ENCODE measurements at places on chromosomes 7 and 10.
A peak's percentile ranks its signal among the peaks of the same experiment; 100 is the strongest.

DNA sequence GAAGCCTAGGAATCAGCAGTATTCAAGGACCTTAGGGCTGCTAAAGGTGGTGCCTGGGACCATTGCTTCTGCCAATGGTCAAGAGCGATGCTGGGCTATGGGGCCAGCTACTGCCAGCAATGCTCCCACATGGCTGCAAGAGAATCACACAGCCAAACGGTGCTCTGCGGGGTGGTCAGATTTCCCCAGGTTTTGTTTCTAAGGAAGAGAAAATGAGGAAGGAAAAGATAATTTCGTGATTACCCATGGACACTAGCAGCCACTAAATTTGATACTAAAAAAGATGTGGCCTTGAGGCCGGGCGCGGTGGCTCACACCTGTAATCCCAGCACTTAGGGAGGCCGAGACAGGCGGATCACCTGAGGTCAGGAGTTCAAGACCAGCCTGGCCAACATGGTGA, 83.0 kb downstream of the LYZL2 start:
- H3K4me3 ChIP-seq = no peak overlapping the region
- H3K4me1 ChIP-seq = peaks cover 5% of the 10 kb centered on the region
- DNase-seq = no peak

DNA sequence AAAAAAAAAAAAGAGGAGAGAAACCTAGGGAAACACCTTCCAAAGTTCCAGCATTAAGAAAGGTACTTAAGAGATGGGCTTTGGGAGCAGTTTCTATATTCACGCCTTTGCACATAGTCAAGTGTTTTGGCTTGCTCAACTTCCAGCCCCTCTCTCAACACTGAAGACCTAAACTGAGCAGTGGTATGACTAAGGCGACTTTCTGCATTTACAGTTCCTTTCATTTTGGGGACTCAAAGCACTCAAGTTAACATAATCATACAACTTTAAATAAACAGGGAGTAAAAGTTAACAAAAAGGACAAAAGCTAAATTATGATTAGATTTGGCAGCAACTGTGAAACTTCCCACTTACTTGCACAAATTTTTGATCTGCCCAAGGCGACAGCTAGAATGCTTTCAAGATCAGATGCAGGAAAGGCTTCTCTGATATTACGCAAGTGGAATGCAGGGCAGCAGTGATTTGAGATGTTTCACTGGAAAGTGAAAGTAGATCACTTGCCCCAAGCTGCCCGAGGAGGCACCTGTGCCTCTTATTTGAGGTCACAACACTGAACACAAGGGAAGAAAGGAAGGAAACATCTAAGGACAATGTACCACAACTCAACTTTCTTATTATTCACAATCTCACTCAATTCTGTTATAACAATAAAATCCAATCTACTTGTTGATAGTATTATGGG, 199.5 kb downstream of the SKAP2 start:
- H3K27ac ChIP-seq = peak overlapping the region; percentile 45
- peaks cover 19% of the 10 kb centered on the region for H3K27me3 ChIP-seq
- no peaks in the 10 kb centered on the region for H3K36me3 ChIP-seq
- peak; percentile 61 for DNase-seq
- H3K4me3 ChIP-seq = no peak overlapping the region

GRCh38 chr10:35684586-35684985, 42.5 kb upstream of the FZD8 start:
- H3K36me3 ChIP-seq = no peaks in the 10 kb centered on the region
- H3K4me1 ChIP-seq = no peaks in the 10 kb centered on the region

DNA sequence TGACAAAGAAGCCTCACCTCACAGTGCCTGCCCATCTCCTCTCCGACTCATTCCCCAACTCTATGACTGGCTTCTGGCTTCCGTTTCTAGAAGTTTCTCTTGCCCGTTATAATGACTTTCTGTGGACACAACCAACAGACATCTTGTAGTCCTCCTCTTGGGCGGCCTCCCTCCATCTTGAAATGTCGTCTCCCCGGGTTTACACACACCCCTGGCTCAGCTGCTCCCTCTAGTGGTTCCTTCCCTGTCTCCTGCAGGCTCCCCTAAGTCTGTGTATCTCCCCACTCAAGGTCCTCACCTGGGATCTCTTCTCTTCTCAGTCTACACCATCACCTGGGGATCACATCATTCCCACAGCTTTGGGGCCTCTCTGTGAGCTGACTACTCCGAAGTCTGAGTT, 123.4 kb upstream of the NEBL start:
- H3K4me1 ChIP-seq = no peaks in the 10 kb centered on the region
- H3K27ac ChIP-seq = no peak overlapping the region
- H3K36me3 ChIP-seq = no peaks in the 10 kb centered on the region

- H3K27me3 ChIP-seq = peaks cover 3% of the 10 kb centered on the region
- no peaks in the 10 kb centered on the region for H3K36me3 ChIP-seq
- DNase-seq = peak; percentile 83
- peak within 1 kb of the TSS; percentile 73 for H3K4me3 ChIP-seq
Observed at GRCh38 chr10:133357285-133358161, at the start of gene FUOM. FUOM (minus strand) TSS chr10:133358019; CDS start chr10:133358007, 12 bp downstream.

- DNase-seq = no peak
- H3K36me3 ChIP-seq = peaks cover 49% of the 10 kb centered on the region
- H3K4me1 ChIP-seq = peaks cover 9% of the 10 kb centered on the region
- H3K27ac ChIP-seq = no peak overlapping the region
- no peaks in the 10 kb centered on the region for H3K27me3 ChIP-seq
Observed at GRCh38 chr7:135950429-135950828, 26.7 kb downstream of the MTPN start.

- peaks cover 6% of the 10 kb centered on the region for H3K27me3 ChIP-seq
- no peak overlapping the region for H3K4me3 ChIP-seq
- no peak for DNase-seq
Observed at GRCh38 chr7:30175180-30175579, 40.4 kb downstream of the MTURN start.

- H3K4me3 ChIP-seq = no peak overlapping the region
- no peak overlapping the region for H3K27ac ChIP-seq
- H3K4me1 ChIP-seq = no peaks in the 10 kb centered on the region
- no peaks in the 10 kb centered on the region for H3K36me3 ChIP-seq
- DNase-seq = no peak
- no peaks in the 10 kb centered on the region for H3K27me3 ChIP-seq
Observed at GRCh38 chr7:90680484-90680883, 84.4 kb downstream of the CDK14 start.

GRCh38 chr7:27955596-27955995, 215.6 kb downstream of the TAX1BP1 start:
- H3K36me3 ChIP-seq = no peaks in the 10 kb centered on the region
- DNase-seq = no peak
- peaks cover 3% of the 10 kb centered on the region for H3K27me3 ChIP-seq
- H3K27ac ChIP-seq = no peak overlapping the region
- H3K4me1 ChIP-seq = peaks cover 23% of the 10 kb centered on the region

GRCh38 chr7:18357691-18358090, 137.9 kb upstream of the HDAC9 start:
- no peak overlapping the region for H3K27ac ChIP-seq
- peaks cover 7% of the 10 kb centered on the region for H3K4me1 ChIP-seq
- DNase-seq = no peak
- peaks cover 9% of the 10 kb centered on the region for H3K27me3 ChIP-seq

GRCh38 chr10:72605122-72605521, 20.8 kb downstream of the MICU1 start:
- H3K27ac ChIP-seq = no peak overlapping the region
- H3K4me1 ChIP-seq = no peaks in the 10 kb centered on the region
- H3K36me3 ChIP-seq = peaks cover 9% of the 10 kb centered on the region
- DNase-seq = no peak

DNA sequence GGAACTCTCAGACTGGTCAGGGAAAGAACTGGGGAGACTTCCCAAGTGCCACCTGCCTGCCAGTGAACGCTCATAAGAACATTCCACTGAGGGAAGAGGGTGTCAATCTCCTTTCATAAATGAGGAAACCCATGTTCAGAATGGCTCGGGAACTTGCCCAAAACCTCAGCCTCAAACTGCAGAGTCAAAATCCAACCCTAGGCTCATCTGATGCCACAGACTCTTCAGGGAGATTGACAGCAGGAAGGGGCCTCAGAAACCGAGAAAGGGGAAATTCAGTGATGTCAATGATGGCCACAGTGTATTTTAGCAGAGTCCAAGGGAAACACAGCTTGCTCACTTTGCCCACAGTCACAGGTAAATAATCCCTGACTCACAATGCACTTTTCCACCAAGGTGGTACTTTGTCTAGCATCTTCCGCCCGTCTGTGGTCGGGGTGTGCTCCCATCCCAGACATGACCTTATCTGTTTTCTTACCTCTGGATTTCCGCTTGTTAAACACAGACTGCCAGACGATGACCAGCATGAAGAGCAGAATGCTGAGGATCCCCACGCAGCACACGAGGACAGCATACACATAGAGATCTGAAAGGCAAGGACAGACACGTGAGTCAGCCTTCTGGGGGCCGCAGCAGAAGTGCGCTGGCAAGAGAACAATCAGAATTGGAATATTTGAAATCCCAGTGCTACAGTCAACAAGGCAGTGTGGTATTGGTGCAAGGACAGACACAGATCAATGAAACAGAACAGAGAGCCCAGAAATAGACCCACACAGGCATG, 38.4 kb downstream of the VSTM4 start:
- H3K4me1 ChIP-seq = peaks cover 16% of the 10 kb centered on the region
- DNase-seq = no peak
- no peak overlapping the region for H3K27ac ChIP-seq
- H3K4me3 ChIP-seq = no peak overlapping the region
- no peaks in the 10 kb centered on the region for H3K36me3 ChIP-seq

GRCh38 chr7:120554960-120555571, 282.1 kb downstream of the KCND2 start:
- no peak overlapping the region for H3K27ac ChIP-seq
- H3K4me3 ChIP-seq = no peak overlapping the region
- H3K27me3 ChIP-seq = no peaks in the 10 kb centered on the region
- no peaks in the 10 kb centered on the region for H3K36me3 ChIP-seq
- no peak for DNase-seq

GRCh38 chr7:5594616-5595544, 171.2 kb upstream of the TNRC18 start:
- no peaks in the 10 kb centered on the region for H3K36me3 ChIP-seq
- H3K4me1 ChIP-seq = peaks cover 26% of the 10 kb centered on the region
- H3K27ac ChIP-seq = peak overlapping the region; percentile 71
- no peak for DNase-seq
- H3K27me3 ChIP-seq = peaks cover 77% of the 10 kb centered on the region
- peak overlapping the region; percentile 50 for H3K4me3 ChIP-seq

GRCh38 chr7:92131093-92131492, 3.2 kb downstream of the CYP51A1 start:
- H3K4me1 ChIP-seq = peaks cover 40% of the 10 kb centered on the region
- peaks cover 46% of the 10 kb centered on the region for H3K36me3 ChIP-seq
- H3K4me3 ChIP-seq = no peak overlapping the region

GRCh38 chr10:72523062-72523461, 102.8 kb downstream of the MICU1 start:
- no peak for DNase-seq
- H3K4me3 ChIP-seq = no peak overlapping the region
- H3K36me3 ChIP-seq = no peaks in the 10 kb centered on the region
- H3K4me1 ChIP-seq = no peaks in the 10 kb centered on the region

DNA sequence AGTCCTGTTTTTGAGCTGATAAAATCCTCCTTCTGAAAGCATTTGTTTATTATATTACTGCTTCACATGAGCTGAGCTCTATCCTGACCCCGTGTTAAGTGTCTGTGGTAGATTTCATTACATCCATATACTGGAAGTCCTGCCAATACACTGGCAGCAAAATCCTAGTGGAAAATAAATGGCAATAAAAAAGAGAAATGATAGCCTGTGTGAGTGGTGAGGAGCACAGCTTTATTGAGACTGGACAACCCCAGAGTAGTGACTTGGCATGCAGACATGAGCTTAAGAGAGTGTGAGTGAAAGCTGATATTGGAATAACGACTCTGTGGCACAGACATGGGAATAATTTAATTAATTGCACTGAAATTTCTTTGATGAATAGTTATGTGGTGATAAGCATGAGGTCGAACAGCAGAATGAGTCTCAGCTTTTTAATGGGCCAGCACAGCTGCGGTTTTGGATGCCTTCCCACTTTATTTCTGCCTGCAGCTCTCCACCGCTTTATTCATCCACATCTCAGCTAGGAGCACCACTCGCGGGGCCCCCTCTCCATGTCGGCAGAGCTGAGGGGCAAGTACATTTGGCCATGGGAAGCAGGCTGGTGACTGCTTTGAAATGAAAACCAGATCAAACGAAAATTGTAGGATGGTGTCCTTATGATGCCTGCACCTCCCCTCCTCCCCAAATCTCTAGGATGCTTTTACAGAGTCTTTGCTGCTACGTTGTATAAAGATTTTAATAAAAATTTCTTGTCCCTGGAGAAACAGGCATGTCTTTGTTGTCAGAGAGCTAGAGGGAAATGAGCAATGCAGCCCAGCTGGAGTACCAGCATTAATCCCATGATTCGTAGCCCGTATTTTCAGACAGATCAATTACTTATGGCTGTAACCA, 494.3 kb downstream of the AUTS2 start:
- H3K4me1 ChIP-seq = no peaks in the 10 kb centered on the region
- no peaks in the 10 kb centered on the region for H3K36me3 ChIP-seq
- H3K4me3 ChIP-seq = no peak overlapping the region
- H3K27me3 ChIP-seq = no peaks in the 10 kb centered on the region
- DNase-seq = no peak

GRCh38 chr7:50805447-50806125, 22.9 kb upstream of the GRB10 start:
- H3K4me1 ChIP-seq = peaks cover 4% of the 10 kb centered on the region
- DNase-seq = no peak
- no peak overlapping the region for H3K27ac ChIP-seq
- no peak overlapping the region for H3K4me3 ChIP-seq
- no peaks in the 10 kb centered on the region for H3K36me3 ChIP-seq

- H3K4me1 ChIP-seq = no peaks in the 10 kb centered on the region
- no peaks in the 10 kb centered on the region for H3K36me3 ChIP-seq
- H3K4me3 ChIP-seq = no peak overlapping the region
- DNase-seq = no peak
Observed at GRCh38 chr7:9307131-9307530, 873.7 kb downstream of the NXPH1 start.

- no peak overlapping the region for H3K4me3 ChIP-seq
- no peaks in the 10 kb centered on the region for H3K27me3 ChIP-seq
- H3K27ac ChIP-seq = no peak overlapping the region
Observed at GRCh38 chr10:72738486-72738885, 46.5 kb downstream of the MCU start.

DNA sequence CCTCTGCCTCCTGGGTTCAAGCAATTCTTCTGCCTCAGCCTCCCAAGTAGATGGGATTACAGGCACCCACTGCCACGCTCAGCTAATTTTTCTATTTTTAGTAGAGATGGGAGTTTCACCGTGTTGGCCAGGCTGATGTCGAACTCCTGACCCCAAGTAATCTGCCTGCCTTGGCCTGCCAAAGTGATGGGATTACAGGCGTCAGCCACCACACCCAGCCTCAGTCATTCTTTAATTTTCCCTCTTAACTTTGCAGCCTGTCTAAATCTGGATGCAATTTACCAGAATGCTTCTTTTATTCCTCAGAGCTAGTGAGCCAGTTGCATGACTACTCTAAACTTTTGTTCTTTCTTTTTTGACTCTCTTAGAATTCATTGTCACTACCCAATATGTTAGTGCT, 90.5 kb upstream of the CSTF2T start:
- DNase-seq = no peak
- no peak overlapping the region for H3K4me3 ChIP-seq
- H3K4me1 ChIP-seq = no peaks in the 10 kb centered on the region
- no peak overlapping the region for H3K27ac ChIP-seq
- H3K27me3 ChIP-seq = no peaks in the 10 kb centered on the region

Data from activated naive CD4-positive, alpha-beta T cell treated with anti-CD3 and anti-CD28 coated beads, Interleukin-2, amount 10 ng/mL, durations not matched to agents 7 days and 5 days (primary cell).